Gastroesophageal sphincter (tissue), 4 donors: ENCODE measurements at places on chromosomes 1 and 21.

DNA sequence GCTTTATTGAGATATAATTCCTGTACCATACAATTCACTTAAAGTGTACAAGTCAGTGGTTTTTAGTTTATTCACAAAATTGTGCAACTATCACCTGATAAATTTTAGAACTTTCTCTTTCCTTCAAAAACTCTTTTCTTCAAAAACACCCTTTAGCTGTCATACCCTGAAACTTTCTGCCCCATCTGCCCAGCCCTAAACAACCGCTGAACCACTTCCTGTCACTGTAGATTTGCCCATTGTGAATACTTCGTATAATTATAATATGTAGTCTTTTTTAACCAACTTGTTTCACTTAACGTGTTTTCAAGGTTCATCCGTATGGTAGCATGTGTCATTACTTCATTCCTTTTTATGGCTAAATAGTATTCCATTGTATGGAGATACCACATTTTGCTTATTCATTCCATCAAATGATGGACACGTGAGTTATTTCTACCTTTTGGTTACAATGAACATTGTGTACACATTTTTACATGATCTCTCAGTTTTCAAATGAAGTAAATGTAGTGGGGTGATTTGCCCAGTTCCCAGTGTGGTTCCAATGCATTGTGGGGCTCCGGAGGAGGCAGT lies 37.9 kb downstream of the WNT4 start:
- no peak overlapping the region for H3K27ac ChIP-seq
- H3K4me1 ChIP-seq: no peaks in the 10 kb centered on the region
- no peak overlapping the region for H3K4me3 ChIP-seq
- peaks cover 24% of the 10 kb centered on the region for H3K36me3 ChIP-seq
- no peaks in the 10 kb centered on the region for H3K27me3 ChIP-seq

- no peaks in the 10 kb centered on the region for H3K4me1 ChIP-seq
- H3K27me3 ChIP-seq: no peaks in the 10 kb centered on the region
- H3K36me3 ChIP-seq: no peaks in the 10 kb centered on the region
- no peak overlapping the region for H3K27ac ChIP-seq
- peak; percentile 66 for ATAC-seq
Measured at GRCh38 chr1:95096218-95096841, 20.8 kb upstream of the TLCD4 start.

GRCh38 chr1:186250529-186250928 lies 124.5 kb downstream of the TPR start:
- H3K27me3 ChIP-seq: no peaks in the 10 kb centered on the region
- H3K36me3 ChIP-seq: no peaks in the 10 kb centered on the region
- no peak for ATAC-seq
- H3K4me3 ChIP-seq: no peak overlapping the region
- no peaks in the 10 kb centered on the region for H3K4me1 ChIP-seq

- peaks cover 3% of the 10 kb centered on the region for H3K36me3 ChIP-seq
- H3K4me3 ChIP-seq: no peak overlapping the region
- no peaks in the 10 kb centered on the region for H3K4me1 ChIP-seq
- no peak for ATAC-seq
Measured at GRCh38 chr1:147292631-147293251, 50.3 kb downstream of the CHD1L start.

- H3K36me3 ChIP-seq: no peaks in the 10 kb centered on the region
- no peak overlapping the region for H3K4me3 ChIP-seq
- no peak for ATAC-seq
- no peak overlapping the region for H3K27ac ChIP-seq
Measured at GRCh38 chr1:29579821-29580425, 343.6 kb downstream of the PTPRU start.

DNA sequence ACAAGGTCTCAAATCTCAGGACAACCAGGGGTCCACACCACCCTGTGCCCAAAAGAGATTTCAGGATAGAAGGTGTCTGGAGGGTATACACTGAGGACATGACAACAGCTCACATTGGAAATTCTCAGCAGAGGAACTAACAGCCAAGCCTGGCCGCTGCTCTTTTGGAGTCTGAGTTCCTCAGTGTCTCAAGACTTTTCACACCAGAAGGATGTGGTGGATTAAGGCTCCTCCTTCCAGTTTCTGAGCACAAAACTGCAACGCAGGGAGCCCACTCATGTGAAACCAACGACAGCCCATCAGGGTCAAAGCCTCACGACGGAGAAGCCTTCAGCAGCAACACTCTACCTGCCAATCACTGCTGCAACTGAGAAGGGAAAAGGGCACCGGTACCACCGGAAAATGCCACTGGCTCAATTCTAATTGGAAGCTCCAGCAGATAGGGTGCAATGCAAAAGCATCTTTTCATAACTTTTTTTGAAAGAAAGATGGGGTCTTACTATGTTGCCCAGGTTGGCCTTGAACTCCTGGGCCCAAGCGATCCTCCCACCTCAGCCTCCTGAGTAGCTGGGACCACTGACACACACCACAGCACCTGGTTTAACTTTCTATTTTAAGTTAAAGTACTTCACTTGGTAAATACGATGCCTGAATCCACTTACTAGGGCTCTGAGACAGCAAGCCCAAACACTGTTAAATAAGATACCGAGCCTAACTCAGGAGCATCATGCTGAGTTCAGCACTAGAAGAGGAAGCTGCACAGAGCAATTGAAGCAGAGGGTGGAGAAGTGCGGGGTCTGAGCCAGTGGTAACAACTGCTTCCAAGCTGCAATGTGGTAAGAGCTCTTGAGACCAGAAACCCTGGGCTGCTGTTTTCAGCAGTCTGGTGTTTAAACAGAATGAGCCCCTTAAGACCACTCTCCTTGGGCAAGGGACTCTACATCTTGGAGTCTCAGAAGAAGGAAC lies 7.8 kb downstream of the CAPZB start:
- no peak overlapping the region for H3K4me3 ChIP-seq
- H3K27ac ChIP-seq: peak overlapping the region; percentile 15
- peak; percentile 40 for ATAC-seq

DNA sequence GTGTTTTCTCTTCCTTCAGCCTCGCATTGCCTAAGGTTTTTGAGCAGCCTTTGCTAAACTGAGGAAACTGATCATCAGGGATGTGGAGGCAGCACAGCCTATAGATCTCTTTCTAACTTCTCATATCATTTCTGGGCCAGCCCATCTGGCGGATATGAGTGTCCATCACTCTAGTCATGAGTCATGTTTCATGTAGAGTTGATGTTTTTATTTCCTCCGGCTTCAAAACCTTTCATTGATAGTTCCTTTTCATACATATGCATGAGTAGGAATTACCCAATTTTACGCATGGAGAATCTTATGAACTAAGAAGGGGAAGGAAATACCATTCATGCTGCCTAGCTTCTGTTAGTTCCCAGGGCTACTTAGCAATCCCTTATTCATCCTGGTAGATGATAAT lies 66.3 kb downstream of the SPATA46 start:
- no peak overlapping the region for H3K4me3 ChIP-seq
- no peak for ATAC-seq
- H3K4me1 ChIP-seq: no peaks in the 10 kb centered on the region
- no peaks in the 10 kb centered on the region for H3K27me3 ChIP-seq
- H3K27ac ChIP-seq: no peak overlapping the region

GRCh38 chr1:94646141-94646643 lies 104.6 kb upstream of the F3 start:
- H3K27me3 ChIP-seq: no peaks in the 10 kb centered on the region
- H3K4me3 ChIP-seq: no peak overlapping the region
- ATAC-seq: no peak
- H3K27ac ChIP-seq: no peak overlapping the region

GRCh38 chr1:4836574-4836973 lies 182.2 kb downstream of the AJAP1 start:
- no peaks in the 10 kb centered on the region for H3K36me3 ChIP-seq
- peak; percentile 50 for ATAC-seq
- H3K4me3 ChIP-seq: no peak overlapping the region
- H3K27me3 ChIP-seq: peaks cover 15% of the 10 kb centered on the region

- H3K27me3 ChIP-seq: peaks cover 37% of the 10 kb centered on the region
- no peaks in the 10 kb centered on the region for H3K36me3 ChIP-seq
- no peaks in the 10 kb centered on the region for H3K4me1 ChIP-seq
- ATAC-seq: no peak
- H3K4me3 ChIP-seq: no peak overlapping the region
Measured at GRCh38 chr1:27876341-27877114, 4.2 kb downstream of the THEMIS2 start.
